NCI-H2171 (cell line): ENCODE measurements at places on chromosomes 2 and 18.

- no peak for DNase-seq
These were observed at the start of gene CRACDL for GRCh38 chr2:98935777-98936352. TSS of gene CRACDL (minus strand) at chr2:98936225. CDS start at chr2:98846800, 89,425 bp downstream.

DNA sequence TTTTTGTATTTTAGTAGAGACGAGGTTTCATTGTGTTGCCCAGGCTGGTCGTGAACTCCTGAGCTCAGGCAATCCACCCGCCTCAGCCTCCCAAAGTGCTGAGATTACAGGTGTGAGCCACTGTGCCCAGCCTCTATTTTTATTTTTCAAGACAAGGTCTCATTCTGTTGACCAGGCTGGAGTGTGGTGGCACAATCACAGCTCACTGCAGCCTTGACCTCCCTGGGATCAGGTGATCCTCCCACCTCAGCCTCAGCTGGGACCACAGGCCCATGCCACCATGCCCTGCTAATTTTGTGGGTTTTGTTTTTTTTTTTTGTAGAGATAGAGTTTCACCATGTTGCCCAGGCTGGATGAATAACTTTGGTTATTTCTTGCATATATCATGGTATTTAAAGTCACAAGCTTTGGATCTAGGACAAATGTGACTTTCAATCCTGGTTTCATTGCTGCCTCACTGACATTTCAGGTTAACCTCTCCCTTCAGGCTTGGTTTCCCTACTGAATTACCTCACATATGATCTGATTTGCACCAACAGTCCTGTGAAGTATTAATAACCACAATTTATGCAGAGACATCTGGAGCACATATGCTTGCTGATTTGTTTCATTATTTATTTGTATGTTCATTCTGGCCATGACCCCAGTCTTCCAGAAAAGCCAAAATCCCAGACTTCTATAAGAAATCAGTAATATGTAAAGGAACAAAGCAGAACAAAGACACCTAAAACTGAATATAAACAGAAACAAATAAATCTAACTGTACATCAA lies 17.5 kb upstream of the RAB31 start:
- DNase-seq = peak; percentile 36

DNA sequence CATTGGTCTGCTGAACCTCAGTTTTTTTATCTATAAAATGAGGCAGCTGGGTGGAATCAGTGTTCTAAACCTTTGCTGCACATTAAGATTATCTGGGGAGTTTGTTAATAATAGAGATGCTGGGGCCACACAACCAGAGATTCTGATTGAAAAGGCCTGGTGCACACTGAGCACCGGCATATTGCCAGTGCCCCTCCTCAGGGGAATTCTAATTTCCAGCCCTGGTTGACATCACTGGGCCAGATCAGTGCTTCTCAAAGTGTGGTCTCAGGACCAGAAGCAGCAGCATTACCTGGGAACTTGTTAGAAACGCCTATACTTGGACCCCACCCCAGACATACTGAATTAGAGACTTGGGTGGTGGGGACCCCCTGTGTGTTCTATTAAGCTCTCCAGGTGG lies 112.5 kb downstream of the SETBP1 start:
- no peak for DNase-seq

DNA sequence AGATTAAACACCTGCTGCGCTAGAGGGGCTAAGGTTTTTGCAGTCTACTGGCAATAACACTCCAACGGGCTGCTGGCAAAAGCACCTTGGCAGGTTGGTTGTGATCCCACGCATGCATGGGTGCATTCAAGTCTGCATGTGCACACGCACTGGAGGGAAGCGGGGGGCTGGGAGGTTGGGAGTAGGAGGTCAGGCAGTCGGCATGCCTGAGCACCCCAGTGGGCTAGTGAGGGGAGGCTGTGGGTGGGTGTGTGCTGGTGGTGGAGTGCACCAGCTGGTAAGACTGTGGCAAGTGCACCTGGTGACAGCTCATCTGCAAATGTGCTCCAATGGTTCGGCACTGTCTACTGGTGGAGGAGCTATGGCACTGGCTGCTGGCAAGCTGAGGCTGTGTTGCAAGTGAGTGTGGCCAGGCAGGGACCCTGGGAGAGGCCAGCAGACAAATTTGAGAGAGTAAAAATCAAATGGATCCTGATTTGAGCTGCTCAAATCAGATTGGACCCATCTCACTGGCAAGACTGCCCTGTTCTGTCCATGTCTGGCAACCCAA lies 460.6 kb upstream of the DSEL start:
- no peak for DNase-seq

- DNase-seq = no peak
These were observed 560.0 kb upstream of the CDH2 start for GRCh38 chr18:28736951-28737350.

DNA sequence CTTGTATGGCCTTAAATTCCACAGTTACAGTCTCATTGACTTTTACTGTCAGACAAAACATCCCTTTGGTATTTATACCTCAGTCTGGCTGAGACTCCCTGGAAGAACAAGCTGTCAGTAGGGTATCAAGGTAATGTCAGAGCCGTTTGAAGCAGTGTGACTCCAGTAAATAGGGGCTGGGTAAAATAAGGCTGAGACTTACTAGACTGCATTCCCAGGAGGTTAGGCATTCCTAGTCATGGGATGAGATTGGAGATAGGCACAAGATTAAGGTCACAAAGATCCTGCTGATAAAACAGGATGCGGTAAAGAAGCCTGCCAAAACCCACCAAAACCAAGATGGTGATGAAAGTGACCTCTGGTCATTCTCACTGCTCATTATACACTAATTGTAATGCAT lies 219.5 kb upstream of the SKOR2 start:
- no peak for DNase-seq

GRCh38 chr2:17995593-17995992 lies 117.1 kb downstream of the KCNS3 start:
- no peak for DNase-seq

DNA sequence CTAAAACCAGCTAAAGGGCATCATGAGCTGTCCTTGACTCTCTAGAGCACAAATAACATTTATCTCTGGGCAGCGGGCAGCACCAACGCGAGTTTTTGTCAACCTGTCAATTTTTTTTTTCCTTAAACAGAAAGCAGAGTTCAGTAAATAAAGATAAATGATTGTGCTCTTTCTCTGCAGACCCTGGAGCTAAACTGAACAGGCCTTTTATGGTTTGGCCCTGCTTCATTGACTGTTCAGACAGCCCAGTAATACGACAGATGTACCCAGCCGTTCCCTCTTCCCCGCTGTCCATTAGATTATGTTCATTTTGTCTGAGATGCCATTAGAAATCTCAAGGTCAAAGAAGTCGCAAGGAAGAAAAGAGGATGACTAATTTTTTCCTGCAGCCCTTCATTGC lies 280.5 kb upstream of the PIK3C3 start:
- no peak for DNase-seq

DNA sequence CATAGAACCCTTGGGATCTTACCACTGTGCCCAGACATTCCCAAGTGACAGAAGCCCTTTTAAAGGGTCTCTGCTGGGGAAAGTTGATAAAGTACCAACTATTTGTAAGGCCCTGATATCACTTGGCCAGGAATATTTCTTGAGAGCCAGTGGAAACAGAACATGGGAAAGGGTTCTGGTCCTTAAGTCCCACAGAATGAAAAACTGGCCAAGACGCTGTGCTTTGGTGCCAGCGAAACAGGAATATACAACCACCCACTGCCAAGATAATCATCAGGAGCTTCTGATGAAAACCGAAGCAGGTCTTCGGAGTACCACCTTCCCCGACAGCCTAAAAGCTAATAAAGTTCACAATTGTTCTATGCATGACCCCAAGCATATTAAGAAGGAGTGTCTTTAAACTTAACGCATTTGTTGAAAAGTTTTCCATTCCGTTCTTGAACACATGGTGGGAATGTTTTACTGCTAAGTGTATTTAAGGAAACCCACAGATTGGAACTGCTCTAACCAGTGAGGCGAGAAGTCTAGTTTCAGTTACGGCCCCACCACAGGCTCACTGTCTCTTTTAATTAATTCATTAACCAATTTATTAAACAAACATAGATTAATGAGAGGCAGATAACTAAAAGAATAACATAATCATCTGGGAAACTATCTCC lies 152.6 kb downstream of the ANKRD44 start:
- no peak for DNase-seq

DNA sequence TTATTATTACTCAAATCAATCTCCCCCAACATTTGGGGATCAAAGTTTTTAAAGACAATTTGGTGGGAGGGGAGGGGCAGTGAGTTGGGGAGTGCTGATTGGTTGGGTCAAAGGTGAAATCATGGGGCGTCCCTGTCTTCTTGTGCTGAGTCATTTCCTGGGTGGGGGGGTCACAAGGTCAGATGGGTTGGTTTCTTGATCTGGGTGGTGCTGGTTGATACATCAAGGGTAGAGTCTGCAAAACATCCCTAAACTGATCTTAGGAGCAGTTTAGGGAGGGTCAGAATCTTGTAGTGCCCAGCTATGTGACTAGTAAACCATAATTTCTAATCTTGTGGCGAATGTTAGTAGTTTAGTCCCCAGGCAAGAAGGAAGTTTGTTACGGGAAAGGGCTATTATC lies 67.4 kb downstream of the MOGAT1 start:
- no peak for DNase-seq

DNA sequence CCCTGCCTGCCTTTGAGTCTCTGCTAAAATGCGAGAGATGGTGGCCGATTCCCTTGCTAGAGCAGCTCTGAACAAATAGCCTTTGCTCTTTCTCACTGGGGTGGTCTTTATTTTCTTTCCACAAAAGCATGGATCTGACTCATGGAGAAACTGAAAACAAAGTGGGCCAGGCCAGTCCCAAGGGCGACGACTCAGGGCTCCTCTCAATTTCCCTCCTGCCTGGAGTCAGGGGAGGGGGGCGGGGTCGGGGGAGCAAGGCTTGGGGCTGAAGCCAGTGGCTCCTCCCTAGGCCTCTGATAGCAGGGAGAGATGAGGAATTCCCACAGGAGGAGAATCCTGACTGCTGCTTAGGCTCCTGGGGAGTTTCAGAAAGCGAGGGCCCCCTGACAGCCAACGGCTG lies 17.1 kb upstream of the IL1R2 start:
- DNase-seq = no peak

GRCh38 chr2:145957929-145958328 lies 1438.0 kb upstream of the ZEB2 start:
- DNase-seq = no peak

- DNase-seq = no peak
These were observed 6.4 kb downstream of the TRAK2 start for GRCh38 chr2:201444746-201445465.

- DNase-seq = no peak
These were observed 628 bp downstream of the OTOS start for GRCh38 chr2:240139666-240140393.

DNA sequence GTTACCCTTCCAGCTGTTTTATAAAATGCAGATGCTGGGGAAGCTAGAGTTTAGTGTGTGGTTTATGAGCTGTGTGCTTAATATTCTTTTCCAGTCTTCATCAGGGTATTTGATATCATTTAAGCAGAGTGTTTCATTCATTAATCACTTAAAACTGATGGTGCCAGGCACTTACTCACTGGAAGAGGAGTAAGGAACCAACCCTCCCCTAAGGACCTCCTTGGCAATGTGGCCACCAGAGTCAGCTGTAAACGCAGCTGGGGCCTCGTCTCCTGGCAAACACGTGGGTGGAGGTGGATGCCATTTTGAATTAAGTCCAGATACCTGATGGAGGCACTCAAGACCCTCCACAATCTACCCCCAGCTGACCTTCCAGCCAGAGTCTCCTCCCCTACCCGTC lies 331.6 kb downstream of the CLIP4 start:
- no peak for DNase-seq

- no peak for DNase-seq
These were observed 64.8 kb downstream of the DIPK1C start for GRCh38 chr18:74392323-74392722.

GRCh38 chr2:66665124-66665984 lies 230.4 kb downstream of the MEIS1 start:
- DNase-seq = no peak

DNA sequence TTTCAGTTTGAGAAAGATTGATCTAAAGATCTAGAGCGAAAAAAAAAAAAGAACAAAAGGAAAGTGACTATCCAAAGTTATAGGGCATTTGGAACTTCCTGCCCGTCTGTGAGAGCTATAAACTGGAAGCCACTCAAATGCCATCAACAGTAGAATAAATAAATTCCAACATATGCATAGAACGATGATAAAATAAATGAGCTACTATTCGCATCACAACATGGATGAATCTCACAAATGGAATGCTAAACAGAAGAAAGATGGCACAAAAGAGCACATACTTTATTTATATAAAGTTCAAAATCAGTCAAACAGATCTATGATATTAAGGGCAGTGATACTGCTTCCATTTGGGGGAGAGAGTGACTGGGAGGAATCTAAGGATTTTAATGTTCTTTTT lies 128.8 kb downstream of the TTC32 start:
- DNase-seq = no peak

- no peak for DNase-seq
These were observed 4.4 kb downstream of the NFATC1 start for GRCh38 chr18:79400091-79400590.

DNA sequence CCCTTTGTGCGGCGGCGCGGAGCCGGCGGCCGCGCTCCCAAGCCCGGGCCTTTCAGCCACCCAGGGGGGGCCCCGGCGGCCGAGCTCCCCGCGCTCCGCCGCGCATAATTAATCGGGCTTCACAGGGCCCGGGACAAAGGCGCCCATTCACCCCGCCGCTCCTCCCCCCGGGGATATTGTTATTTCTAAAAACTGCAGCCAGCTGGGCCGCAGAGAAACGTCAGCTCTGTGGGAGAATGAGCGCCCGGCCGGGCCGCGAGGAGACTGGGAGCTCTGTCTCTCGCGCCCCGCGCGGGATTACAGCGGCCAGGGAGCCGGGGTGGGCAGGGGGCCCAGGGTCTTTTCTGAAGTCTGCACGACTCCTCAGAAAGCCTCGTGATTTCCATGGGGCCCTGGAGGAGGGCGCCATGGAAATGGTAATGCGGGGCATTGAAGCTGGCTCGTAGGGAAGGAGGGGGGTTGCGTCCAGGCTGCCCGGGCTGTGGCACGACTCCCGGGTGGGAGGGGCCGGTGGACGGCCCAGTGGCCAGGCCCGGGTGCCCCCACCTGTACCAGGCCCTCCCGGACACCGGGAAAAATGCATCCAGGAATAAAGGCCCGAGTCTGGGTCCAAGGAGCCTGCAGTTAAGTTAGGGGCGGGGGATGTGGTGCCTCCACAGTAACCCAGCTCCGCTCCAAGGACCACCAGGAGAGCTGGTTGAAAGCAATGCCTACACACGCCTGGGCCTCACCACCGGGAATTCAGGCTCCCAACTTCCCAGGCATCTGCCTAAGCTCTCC lies 125.3 kb downstream of the ZFP36L2 start:
- DNase-seq = no peak

GRCh38 chr18:1246827-1247226 lies 342.2 kb downstream of the ADCYAP1 start:
- DNase-seq = no peak

- DNase-seq = no peak
These were observed 35.9 kb upstream of the MGAT5 start for GRCh38 chr2:134217924-134218323.
